ENCODE measurements at places on chromosomes 3 and 15.

DNA sequence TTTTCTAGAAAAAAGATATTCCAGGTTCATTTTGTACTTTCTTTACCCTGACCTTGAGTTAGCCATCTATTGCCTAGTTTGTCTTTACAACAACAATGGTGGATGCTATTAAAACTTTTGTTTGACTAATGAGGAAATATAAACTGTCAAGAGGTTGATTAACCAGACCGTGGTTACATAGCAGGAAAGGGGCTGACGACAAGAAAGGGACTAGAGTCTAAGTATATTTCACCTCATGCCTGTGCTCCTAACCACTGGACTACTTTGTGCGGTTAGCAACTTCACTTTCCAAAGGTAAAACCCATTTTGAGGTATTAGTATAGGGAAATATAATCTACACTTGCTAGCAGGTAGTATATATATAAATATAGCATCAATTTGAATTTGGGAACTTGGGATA lies 327.1 kb downstream of the SATB1 start:
- DNase-seq, result no peak

- DNase-seq, result no peak
These were observed 80.7 kb upstream of the TBL1XR1 start for GRCh38 chr3:177278016-177278415.

- DNase-seq, result peak; percentile 69
These were observed 48.7 kb downstream of the COL8A1 start for GRCh38 chr3:99686955-99687612.

- no peak for DNase-seq
These were observed 365.0 kb downstream of the FOXP1 start for GRCh38 chr3:71218508-71218907.

- DNase-seq, result no peak
These were observed 8.0 kb upstream of the ANKRD28 start for GRCh38 chr3:15805756-15806266.

DNA sequence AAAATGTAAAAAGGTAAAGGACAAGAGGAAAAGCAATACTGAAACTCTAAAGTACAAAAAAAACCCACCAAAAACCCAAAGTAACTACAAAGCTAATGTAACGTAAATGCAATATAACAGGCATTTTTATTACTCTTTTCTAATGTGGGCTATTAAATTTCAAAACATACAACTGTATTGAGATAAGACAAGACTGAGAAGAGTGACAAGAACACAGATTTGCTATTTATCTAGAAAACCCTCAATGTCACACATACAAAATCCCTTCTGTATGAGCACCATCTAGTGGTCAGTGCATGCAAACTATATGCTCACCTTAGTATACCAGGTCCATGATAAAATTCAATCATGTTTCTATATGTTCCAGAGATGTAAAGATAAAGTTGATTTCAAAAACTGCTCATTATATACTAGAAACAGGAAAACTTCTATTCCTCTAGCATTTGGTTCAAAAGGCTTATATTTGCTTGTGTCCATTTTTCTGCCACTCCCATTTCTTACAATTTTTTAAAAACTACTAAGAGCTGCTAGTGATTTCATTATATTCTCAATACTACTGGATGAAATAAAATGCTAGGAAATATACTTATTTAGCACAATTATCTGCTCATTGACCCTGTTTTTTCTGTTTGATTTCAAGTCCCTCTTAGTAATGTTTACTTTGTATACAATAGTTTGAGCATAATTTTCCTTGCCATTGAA lies 111.4 kb downstream of the DLG1 start:
- DNase-seq, result peak; percentile 58

- no peak for DNase-seq
These were observed 124.3 kb downstream of the FBLN2 start for GRCh38 chr3:13673207-13673606.

GRCh38 chr15:99485992-99486370 lies 79.8 kb upstream of the MEF2A start:
- no peak for DNase-seq

DNA sequence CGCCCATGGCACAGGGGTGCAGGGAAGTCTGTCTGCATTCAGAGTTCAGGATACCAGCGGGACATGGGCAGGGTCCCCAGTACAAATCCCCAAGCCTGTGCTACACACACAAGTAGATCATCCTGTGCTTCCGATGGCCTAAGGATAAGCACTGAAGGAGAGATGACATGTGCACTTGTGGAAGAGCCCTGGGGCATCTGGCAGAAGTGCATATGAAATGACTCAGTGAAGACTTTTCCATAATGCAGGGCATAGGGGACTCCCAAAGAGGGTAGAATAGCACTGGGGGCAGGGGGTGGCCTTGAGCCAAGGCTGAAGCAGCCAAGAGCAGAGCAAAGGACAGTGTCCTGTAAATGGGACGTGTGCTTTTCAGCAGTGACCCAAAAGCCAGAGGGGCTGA lies 22.9 kb downstream of the ADAMTS17 start:
- DNase-seq, result no peak

DNA sequence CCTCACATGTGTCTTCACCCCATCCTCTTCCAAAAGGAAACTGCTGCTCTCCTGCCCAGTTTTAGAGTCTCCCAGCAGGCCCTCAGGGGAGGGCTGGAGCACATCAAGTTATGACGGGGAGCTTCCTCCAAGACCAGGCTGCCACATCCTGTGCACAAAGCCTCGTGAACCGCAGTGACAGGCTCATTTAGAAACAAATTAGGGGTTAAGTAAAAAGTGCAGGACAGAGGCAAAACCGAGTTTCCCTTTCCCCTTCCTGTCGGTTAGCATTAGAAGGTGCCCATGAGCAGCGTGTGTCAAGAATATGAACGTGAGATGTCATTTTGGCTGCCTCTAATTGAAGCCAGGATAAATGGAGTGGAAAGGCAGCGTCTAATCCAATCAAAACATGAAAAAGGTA lies 199.7 kb downstream of the ARRDC4 start:
- DNase-seq, result no peak

DNA sequence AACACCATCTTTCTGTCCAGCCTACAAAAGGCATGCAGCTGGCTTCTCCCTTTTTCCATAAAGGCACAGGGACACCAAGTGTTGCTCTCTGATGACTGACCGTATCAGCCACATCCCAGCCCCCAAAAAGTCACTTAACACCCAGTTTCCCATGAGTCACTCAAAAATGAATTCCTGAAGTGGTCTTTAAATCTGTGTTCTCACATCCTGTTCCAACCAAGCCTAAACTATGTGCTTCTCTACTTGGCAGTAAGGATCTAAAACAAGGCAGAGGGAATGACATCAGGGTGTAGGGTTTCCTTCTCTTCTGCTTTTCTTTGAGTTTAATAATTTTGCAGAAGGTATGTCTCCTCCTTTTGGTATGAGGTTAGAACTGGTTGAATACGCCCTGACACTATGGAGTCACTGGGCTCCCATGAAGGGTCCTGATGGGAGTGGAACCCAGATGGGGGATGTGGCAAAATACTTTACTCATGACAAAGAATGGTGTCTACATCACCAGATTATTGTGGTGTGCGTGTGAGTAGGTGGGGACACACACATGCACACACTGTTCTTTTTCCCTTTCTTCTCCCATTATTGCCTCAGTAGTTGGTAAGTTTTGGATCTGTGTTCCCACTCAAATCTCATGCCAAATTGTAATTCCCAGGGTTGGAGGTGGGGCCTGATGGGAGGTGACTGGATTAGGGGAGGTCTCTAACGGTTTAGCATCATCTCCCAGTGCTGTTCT lies 35.6 kb upstream of the CCK start:
- peak; percentile 20 for DNase-seq

- peak; percentile 54 for DNase-seq
These were observed 285.0 kb upstream of the ADAMTS9 start for GRCh38 chr3:64972793-64973192.

DNA sequence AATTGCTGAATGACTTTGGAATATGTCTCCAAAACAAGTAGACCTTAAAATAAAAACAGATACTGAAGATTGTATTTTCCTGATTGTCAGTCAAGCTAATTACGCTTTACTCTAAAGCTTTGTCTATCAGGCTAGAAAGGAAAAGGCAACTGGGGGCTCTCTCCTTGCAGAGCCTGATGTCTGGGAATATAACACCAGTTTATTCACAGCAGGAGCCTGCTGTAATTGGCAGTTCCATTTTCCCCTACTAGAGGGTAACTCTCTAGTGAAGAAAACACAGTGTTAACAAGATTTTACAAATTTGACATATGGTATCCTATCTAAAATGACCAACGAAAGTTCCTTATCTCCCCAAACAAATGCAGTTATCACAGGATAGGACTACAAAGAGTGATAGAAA lies 158.8 kb downstream of the PDZRN3 start:
- no peak for DNase-seq

GRCh38 chr3:118628704-118629341 lies 405.8 kb downstream of the IGSF11 start:
- DNase-seq, result peak; percentile 51

DNA sequence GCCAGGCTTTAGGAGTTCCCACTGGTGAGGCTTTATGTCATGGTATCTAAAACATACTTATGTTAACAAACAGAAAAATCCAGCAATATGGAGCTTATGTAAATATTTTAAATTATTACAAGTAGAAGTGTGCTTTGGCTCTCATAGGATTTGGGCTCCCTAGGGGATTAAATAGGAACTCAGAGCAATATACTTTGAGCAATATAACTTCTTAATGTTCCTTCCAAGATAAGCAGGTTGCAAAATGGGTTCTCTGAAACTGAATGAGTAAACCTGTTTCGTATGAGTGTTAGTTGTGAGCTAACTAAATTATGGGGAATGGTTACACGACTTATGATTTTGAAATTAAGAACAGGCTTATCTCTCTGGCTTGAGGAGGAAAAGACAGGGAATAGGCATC lies 366.1 kb upstream of the ZNF385D start:
- peak; percentile 10 for DNase-seq
